Upper lobe of right lung (tissue), 1 donor: ENCODE measurements at places on chromosomes 5 and 9.
A peak's percentile ranks its signal among the peaks of the same experiment; 100 is the strongest.

DNA sequence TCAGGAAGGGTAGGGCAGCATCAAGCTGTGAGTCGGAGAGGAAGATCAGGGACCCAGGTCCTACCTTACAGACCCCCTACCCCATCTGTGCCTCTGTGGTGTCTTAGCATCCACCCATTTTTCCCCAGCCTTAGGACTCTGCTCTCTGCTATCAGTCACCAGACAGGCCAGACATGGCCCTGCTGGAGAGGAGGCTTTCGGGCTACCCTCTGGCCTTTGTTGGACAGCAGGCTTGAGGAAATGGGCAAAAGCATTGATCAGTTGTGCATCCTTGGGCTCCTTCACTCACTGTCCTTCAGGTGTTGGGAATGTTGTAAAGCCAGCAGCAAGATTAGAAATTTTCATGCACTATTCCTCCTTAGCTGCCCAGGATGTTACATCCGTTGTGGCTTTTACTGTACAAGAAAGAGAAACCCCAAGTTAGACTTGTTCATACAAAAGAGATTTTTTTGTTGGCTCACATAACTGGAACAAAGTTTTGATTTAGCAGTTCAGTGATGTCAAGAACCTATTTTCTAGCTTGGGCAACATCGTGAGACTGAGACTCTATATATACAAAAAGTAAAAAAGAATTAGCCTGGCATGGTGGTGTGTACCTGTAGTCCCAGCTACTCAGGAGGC, 17.4 kb upstream of the TNFAIP8 start:
- DNase-seq: no peak

- no peak for DNase-seq
These were observed 27.0 kb downstream of the FAM169A start for GRCh38 chr5:74839229-74839628.

DNA sequence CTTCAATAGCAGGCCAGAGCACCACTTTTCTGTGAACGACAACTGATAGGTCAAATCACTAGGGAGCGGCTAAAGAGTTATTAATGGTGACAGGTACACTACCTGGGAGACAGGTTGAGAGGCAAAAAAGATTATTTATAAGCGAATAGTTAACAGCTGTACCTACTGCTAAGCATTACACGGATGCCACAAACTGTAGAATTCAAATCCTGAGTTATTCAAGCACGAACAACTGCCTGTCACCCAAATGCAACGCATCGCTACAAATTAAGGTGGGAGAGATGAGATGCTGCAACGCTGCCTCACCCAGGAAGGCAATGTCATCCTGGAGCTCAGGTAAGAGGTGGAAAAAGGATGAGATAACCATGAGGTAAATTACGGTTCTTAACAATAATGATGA, 342.9 kb downstream of the BNC2 start:
- DNase-seq: no peak

DNA sequence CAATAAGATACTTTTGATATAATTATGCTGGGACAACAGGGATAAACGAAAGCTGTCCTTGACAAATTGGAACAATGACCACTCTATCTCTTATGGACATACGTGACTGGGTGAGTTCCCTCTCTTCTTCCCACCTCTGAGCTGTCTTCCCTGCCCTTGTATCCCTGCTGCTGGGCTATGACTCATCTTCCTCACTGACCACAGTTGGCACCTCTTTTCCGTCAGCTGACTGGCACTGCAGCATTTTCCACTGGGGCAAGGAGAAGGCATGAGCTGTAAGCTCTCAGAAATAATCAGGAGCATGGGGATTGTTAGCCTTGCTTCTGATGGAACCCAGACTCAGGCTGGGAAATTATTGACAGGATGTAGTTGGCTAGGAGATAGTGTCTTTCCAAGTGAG, 48.7 kb downstream of the PCSK1 start:
- no peak for DNase-seq

GRCh38 chr9:116515541-116515940, 171.6 kb upstream of the TRIM32 start:
- DNase-seq: no peak

GRCh38 chr9:127493592-127494303, 42.4 kb downstream of the LRSAM1 start:
- DNase-seq: no peak

GRCh38 chr9:111038331-111039230, at the start of gene LPAR1:
Gene LPAR1 (minus strand): TSS chr9:111038470. CDS start chr9:110972117, 66,353 bp downstream.
- peak; percentile 77 for DNase-seq

- no peak for DNase-seq
These were observed 2.6 kb downstream of the AUH start for GRCh38 chr9:91359083-91359482.

DNA sequence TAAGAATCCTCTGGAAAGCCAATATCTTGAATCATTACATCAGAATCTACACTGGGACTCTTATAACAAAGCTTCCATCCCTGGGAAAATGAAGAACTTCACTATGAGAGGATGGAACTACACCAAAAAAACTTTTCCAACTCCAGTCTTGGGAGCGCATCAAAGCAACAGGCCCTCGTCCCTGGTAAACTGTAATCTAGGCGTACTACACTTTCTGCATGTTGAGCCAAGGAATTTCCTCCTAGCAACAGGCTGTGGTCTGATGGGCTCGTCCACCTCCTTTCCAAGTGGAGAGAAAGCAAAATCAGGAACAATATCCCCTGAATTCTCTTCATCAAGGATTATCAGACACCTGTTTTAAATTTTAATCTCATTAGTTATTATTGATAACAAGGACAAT, 94.1 kb downstream of the NFIB start:
- DNase-seq: no peak

DNA sequence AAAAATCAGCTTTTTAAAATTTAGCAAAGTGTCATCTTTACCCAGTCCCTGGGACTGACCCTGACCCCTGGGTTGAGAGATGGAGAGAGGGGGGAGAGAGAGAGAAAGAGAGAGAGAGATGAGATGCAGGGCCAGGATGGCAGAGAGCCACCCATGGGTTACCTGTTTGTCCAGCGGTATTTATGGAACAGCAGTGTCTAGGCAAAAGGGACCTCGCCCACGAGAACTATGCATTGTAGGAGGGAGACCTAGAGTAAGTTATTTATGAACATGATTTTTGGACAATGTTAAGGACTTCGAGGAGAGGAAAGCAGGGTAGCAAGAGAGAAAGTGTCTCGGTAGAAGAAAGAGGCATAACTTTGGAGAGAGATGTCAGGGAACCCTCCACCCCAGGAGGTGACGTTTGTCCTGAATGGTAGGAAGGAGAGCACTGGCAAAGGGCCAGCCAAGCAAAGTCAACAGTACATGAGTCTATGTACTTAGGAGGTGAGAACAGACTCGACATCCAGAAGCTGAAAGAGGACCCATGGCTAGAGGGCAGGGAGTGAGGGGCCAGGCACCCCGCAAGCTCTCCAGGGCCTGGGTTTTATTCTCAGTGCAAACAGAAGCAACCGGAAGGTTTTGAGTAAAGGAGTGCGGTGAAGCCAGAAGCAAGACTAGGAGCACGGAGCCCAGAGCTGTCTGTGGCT, 30.5 kb upstream of the MSX2 start:
- DNase-seq: no peak

- no peak for DNase-seq
These were observed 3.2 kb upstream of the ACOT12 start for GRCh38 chr5:81397176-81397575.
